Spinal cord (tissue), 10 donors: ENCODE measurements at places on chromosomes 5 and 9.

- no peak for DNase-seq
Measured at GRCh38 chr5:83492331-83492730, 20.8 kb downstream of the VCAN start.

DNA sequence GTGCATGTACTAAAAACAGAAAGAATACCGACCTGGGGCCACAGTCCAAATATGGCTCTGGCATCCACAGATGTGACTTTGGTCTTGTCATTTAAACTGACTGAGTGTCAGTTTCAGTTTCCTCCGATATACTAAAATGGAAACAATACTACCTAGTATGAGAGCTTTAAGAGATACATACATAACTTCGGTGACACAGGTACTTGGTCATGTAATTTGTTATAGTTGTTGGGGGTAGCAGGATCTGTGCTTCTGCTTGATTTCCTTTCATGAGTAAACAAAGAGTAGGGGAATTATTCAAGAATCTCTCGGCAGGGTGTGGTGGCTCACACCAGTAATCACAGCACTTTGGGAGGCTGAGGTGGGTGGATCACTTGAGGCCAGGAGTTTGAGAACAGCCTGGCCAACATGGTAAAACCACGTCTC, 32.1 kb downstream of the MTMR12 start:
- DNase-seq: no peak

- DNase-seq: no peak
Measured at GRCh38 chr9:85262333-85262732, 479.4 kb downstream of the AGTPBP1 start.

- no peak for DNase-seq
Measured at GRCh38 chr5:69010476-69010875, 83.3 kb upstream of the SLC30A5 start.

DNA sequence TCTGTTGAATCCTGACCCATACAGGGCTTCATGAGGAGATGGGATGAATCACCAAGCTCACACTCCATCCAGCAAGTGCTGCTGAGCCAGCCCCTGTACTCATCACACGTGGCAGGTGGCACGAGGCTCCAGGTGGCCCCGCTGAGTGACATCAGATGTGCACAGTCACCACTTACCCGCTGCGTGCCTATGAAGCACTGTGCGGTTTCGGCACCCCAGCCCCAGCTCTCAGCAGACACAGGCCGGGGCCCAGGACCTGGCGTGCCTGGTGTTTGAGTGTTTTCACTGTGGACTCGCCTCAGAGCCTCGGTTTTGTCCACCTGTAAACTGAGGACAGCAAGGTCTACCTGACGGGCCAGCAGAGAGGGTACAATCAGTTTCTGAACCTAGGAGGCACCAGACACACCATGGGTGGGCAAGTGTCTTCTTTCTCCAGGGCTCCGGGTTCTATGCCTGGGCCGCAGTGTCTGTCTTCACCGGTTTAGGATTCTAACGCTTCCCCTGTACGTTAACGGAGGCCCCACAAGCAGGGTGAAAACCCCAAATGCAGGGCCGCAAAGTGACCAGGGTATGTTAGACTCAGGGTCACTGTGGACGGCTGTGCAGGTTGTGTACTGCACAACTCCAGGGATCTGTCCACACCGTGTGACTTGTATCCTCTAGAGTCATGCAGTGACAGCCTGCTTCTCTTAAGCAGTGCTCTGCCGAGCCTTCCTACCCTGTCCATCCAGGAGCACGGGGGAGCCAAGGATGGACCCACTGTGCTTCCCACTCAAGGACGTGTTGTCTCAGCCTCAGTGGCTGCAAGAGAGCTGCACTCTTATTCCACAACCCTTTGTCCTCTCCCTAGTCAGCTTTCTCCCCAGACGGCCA, 44.3 kb upstream of the COL5A1 start:
- no peak for DNase-seq

- DNase-seq: peak; percentile 90
Measured at GRCh38 chr9:89675058-89675742, 70.4 kb downstream of the GADD45G start.

GRCh38 chr5:40791715-40792139, 6.4 kb downstream of the PRKAA1 start:
- no peak for DNase-seq

DNA sequence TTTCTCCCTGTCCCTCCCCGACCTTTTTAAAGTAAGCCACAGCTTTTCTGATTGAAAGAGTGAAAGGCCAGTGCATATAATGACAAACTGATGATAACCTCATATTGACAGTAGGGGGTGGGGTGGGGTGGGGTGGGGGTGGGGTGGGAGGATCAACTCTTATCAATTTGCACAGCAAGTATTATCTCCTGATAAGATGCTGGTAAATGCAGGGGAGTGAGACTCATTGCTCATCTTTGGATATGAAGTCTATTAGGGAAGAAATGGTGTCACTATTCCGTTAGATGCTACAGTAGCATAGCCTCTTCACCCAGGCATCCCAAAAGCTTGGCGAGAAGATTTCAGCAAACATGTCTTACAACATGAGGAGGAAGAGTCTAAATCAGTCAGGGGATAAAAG, 38.9 kb upstream of the HMGCS1 start:
- no peak for DNase-seq

- no peak for DNase-seq
Measured at GRCh38 chr5:130501151-130501865, 597.0 kb downstream of the CHSY3 start.

DNA sequence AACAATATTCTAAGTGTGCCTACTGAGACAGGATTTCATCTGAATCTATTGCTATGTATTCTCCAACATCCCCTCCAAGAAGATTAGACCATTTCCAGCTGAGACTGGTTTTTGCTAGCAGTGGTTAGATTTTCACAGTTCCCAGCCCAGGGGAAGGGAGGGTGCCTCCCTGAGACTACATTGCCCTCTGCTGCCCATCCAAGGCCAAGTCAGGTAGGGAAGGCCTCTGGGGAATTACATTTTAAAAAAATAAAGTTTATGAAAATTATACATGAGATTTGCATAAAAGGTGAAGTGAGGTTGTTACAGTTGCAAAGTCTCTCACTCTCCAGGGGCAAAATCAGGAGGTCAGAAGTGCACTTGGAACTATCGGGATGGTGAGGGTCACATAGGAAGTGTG, 28.0 kb upstream of the SYK start:
- DNase-seq: peak; percentile 12

- no peak for DNase-seq
Measured at GRCh38 chr9:112084334-112084733, 90.8 kb downstream of the SUSD1 start.

DNA sequence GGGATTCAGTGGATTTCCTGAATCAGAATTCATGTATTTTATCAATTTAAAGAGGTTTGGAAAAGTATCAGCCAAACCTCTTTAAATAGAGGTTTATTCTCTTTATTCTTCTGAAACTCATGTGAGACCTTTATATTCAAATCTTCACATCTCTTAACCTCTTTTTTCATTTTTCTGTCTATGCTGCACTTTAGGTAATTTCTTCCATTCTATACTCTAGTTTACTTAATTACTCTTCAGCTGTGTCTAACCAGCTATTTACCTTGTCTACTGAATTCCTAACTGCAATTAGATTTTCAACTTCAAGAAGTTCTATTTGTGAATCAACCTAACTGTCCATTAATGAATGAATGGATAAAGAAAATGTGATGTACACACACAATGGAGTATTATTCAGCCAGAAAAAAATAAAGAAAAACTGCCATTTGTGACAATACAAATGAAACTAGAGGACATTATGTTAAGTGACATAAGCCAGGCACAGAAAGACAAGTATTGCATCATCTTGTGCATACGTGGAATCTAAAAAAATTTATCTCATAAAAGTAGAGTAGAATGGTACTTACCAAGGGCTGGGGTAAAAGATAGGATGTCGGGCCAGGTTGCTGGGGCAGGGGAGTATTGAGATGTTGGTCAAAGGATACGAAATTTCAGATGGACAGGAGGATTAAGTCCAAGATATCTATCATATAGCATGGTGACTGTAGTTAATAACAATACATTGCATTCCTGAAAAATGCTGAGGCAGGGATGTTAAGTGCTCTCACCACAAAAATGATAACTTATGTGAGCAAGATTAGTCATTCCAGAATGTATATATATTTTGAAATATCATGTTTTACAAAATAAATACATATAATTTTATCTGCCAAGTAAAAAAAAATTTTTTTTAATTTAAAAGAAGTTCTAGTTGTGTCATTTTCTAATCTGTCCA, 129.5 kb upstream of the LRRTM2 start:
- no peak for DNase-seq

GRCh38 chr9:135455401-135456030, 24.1 kb upstream of the PPP1R26 start:
- no peak for DNase-seq

DNA sequence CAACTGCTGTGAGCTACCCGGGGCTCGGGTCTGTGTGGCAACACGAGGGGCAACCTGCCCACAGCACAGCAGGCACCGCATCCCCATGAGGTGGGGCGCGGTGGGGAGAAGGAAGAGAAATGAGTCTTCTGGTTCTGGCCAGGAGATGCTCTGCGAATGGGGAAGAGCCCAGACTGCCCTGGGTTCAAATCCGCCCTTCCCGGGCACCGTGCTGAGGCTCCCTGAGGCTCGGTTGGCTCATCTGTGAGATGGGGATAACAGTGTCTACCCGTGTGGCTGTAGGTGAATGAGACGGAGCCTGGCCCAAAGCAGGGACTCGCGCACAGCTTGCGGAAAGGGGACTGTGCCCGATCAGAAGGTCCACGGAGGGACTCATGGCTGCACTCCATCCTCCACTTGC, 123.9 kb downstream of the VAV2 start:
- no peak for DNase-seq

GRCh38 chr5:72507231-72507906, at the start of gene ZNF366:
TSS of gene ZNF366 (minus strand) at chr5:72507410. CDS start at chr5:72461496, 45,914 bp downstream.
- no peak for DNase-seq

DNA sequence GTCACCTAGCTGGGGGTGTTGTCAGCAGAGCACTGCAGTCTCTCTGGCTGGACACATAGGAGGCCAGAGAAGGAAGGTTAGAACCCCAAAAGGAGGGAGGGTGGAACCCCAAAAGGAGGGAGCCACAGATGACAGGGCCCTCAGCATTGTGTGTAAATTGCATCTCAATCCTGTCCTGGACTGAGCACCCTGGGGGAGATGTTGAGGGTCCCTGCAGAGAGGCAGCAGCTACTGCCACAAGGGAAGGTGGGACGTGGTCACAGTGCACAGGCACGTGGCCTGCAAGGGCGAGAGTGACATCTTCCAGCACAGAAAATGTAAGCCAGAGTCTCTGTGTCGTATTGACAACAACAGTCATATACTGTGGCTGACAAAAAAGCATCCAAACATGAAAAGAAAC, 36.5 kb upstream of the CEP72 start:
- no peak for DNase-seq

DNA sequence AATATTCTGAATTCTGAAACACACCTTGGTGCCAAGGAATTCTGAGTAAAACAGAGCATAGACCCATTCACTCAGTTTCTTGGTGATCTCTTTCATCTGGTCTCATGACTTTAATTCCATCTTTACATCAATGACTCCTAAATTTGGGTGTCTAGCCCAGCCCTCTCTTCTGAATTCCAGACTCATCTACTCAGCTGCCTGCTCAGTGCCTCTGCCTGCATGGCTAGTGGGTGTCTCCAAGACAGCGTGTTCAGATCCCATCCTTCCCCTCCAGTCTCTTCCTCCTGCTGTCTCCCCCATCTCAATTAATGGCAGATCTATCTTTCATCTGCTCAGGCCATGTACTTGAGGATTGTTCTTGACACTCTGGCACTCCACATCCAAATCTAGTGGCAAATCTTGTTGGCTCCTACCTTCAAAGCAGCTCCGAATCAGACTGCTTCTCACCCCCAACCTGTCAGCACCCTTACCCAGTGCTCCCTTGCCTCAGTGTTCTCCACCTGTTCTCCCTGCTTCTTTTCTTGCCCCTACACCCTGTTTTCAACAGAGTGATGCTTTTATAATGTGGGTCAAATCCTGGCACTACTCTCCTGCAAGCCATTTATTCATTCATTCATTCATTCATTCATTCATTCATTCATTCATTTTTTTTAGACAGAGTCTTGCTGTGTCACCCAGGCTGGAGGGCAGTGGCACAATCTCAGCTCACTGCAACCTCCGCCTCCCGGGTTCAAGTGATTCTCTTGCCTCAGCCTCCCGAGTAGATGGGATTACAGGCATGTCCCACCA, 5.3 kb downstream of the CAVIN4 start:
- DNase-seq: no peak

GRCh38 chr5:40871177-40871576, 30.0 kb downstream of the CARD6 start:
- no peak for DNase-seq

- no peak for DNase-seq
Measured at GRCh38 chr5:58294598-58295305, 165.1 kb downstream of the PLK2 start.

DNA sequence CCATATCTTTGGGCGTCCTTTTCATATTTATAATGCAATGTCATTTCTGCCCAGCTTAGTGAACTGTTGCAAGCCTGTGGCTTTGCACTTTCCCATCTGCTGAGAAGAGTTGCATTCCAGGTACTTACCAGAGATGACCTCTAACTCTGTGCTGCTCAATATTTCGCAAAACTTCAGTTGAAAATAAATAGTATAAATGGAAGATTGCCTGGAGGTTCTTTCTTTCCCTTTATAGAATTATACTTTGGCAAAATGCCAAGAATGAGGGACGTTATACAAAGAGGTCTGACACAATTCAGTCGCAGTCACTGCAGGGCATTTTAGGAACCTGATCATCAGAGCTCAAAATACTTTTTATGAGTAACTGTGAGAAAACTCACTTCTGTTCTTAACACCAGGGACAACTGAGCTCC, 18.9 kb upstream of the VLDLR start:
- DNase-seq: no peak

- no peak for DNase-seq
Measured at GRCh38 chr9:98037357-98037756, 19.2 kb upstream of the NANS start.

- no peak for DNase-seq
Measured at GRCh38 chr5:78544561-78545201, 103.9 kb downstream of the LHFPL2 start.

- DNase-seq: no peak
Measured at GRCh38 chr5:163885117-163885516, 379.7 kb downstream of the MAT2B start.

DNA sequence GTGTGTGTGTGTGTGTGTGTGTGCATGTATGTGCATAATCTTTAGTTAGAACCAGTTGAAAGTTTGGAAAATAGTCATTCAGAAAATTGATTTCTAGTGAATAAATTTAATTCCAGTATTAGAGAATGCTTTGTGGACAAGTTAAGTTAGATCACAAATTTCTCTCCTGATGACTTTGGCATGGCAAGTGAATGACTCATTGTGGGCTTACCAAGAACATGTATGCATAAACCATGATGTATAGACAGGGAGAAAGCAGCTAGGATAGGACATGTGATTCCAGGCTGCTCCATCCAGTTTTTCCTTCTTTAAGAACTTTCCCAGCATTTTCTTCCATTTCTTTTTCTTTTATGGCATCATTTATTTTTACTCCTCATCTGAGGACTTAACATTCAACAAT, 85.7 kb upstream of the SGCD start:
- no peak for DNase-seq

- DNase-seq: no peak
Measured at GRCh38 chr9:86667307-86667706, 280.0 kb downstream of the GAS1 start.
